ENCODE measurements at places on chromosomes 5 and 9.

DNA sequence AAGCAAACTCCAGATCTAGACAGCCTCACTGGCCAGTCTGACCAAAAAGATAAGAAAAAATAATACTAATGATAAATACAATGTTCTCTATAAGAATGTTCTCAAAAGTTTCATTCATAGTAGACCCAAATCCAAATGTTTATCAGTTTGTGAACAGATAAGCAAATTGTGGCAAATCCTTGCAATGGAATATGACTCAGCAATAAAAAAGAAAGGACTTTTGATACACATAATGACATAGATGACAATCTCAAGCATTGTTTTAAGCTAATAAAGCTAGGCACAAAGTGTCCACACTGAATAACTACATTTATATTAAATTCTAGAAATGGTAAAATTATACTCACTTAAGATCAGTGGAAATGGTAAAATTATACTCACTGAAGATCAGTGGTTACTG is 195.4 kb upstream of the TYRP1 start:
- DNase-seq = no peak

- DNase-seq = no peak
These were observed 51.3 kb downstream of the TGFBI start for GRCh38 chr5:136080113-136080482.

GRCh38 chr5:15803280-15803679 is 303.3 kb downstream of the FBXL7 start:
- no peak for DNase-seq

GRCh38 chr9:73173557-73174329 is 22.1 kb downstream of the ANXA1 start:
- DNase-seq = no peak

DNA sequence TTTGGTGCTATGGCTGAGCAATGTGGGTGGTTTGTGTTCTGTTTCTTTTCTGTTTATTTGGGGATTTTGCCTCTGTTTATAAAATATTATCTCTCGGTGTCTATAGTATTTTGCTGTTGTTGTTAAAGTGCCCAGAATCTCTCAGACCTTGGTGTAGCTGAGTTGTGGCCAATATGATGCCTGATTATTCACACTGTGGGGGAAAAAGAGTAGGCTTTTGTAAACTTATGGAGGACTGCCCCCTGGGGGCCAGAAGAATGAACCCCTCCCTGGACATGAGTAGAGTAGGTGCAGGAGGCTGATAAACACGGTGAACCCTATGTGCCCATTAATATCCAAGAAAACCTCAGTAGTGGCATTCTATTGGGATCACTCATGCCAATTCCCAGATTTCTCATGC is 49.0 kb upstream of the DPYSL3 start:
- peak; percentile 29 for DNase-seq

DNA sequence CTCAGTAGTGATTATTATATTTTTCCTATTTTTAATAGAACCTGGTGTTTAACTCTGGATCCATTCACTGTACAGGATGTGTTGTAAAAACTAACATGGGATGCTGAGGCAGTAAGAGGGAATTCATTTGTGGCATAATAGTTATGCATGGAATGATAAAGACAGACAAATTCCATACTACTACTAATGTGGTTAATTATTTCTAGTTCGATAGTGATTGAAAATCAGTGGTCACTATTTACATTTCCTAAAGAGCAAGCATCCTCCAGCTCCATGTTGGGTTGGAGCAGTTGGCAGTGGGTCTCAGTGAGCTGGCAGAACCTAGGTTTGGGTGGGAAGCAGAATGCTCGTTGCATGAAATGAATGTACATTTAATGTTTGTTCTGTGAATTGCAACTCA is 122.6 kb downstream of the SAXO1 start:
- no peak for DNase-seq

DNA sequence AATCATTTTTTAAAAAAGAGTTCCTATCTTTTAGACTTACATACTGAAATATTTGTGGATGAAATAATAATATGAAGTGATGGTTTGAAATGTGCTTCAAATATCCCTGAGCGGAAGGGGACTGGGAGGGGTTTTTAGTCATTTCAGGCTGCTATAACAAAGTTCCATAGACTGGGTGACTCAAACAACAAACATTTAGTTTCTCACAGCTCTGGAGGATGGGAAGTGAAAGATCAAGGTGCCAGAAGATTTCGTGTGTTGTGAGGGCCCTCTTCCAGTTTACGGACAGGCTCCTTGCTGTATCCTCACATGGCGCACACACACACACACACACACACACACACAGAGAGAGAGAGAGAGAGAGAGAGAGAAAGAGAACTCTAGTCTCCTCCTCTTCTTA is 27.1 kb upstream of the TEX10 start:
- DNase-seq = no peak

DNA sequence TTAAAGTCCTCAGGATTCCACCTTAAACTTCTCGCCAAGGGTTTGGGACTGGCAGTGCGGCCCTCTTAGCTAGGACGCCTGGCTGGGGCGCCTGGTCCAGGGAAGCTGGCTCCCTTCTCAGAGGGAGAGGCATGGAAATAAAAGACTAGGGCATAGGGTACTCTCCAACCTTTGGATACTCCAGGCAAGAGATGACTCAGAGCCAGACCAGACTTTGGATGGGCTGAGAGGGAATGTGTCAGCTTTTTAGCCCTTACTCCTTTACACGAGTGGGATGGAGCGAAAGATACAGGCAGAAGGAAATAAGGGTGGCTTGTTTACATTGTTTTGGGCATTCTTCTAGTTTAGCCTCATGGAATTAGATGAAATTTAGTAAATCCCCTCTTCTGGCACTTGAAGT is 48.2 kb downstream of the IL31RA start:
- no peak for DNase-seq

DNA sequence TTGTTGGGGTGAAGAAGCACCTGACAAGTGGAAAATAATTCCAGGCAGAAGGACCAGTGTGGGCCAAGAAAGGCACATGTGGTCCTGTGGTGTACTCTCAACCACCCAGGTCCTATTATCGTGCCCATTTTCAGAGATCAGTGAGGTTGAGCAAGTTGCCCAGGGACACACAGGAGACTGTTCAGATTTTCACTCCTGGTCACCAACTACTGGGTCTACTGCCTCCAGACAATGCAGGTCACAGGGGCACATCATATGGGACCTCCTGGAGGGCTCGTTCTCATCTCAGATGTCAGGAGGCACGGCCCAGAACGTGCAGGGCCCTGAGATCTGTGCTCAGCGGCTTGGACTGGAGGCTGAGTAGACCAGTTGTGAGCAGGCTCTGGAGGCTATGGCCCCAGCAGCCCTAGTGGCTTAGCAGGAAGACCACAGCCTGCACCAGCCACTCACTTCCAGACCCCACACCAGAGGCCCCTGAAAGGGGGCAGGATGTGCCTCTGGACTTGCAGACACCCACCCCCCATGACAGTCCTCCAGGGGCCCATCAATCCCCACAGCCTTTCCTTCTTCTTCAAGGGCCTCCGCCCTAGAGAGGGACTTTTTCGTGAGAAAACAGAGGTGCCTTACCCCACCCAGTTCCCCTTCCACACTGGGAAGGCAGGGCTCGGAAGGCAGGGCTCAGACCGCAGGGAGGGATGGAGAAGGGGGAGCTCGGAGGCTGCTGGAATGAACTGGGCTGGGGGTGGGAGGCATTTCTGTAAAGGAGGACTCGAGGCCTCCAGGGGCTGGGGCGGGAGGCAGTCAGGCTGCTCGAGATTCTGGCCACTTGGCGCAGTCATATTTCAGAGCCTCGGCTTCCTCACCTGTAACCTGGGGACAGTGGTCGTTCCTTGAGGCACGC is 82.7 kb upstream of the NEURL1B start:
- DNase-seq = no peak

GRCh38 chr5:179417696-179418095 is 72.4 kb upstream of the ADAMTS2 start:
- DNase-seq = no peak

GRCh38 chr9:68883224-68883623 is 130.7 kb downstream of the PRKACG start:
- no peak for DNase-seq

DNA sequence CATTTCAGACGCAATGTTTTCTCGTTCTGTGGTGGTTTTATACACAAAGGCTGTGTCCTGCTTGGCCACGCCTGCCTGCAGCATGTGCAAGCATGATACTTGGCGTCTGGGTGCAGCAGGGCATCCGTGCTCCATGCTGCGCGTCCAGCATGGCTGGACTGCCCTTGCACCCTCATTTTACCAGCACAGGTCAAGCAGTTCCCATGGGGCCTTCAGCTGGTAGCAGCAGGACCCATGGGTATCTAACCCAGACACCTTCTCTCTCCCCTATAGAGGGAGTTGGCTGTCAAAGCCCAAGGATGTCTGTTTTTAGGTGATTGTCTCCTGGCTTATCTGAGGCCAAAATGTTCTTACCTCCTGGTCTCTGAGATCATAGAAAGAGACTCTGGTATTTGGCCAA is 158.3 kb upstream of the PITX1 start:
- no peak for DNase-seq

- peak; percentile 5 for DNase-seq
These were observed 33.7 kb upstream of the CSF1R start for GRCh38 chr5:150120062-150120441.

- no peak for DNase-seq
These were observed 5.9 kb upstream of the C9orf40 start for GRCh38 chr9:74958587-74958986.

- DNase-seq = no peak
These were observed 12.0 kb downstream of the PRKACG start for GRCh38 chr9:69001921-69002320.

- no peak for DNase-seq
These were observed 38.6 kb upstream of the LRRTM2 start for GRCh38 chr5:138913773-138914172.

DNA sequence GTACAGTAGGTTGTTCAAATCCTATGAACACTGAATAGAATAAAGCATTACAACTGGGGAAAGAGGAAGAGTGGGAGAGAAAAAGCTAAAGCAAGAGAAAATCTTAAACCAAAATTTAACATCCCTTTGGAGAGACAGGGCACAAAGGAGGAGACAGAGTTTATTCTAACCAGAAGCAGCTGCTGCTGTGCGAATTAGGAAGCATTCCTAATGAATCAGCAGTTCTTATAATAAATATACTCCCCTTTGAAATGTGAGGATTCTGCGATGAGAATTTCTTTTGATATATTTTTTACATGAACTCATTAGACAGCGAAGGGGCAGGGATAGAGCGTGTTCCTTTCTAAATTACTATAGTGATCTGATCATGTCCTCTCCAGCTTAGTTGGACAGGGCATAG is 233.4 kb downstream of the DENND1A start:
- no peak for DNase-seq

DNA sequence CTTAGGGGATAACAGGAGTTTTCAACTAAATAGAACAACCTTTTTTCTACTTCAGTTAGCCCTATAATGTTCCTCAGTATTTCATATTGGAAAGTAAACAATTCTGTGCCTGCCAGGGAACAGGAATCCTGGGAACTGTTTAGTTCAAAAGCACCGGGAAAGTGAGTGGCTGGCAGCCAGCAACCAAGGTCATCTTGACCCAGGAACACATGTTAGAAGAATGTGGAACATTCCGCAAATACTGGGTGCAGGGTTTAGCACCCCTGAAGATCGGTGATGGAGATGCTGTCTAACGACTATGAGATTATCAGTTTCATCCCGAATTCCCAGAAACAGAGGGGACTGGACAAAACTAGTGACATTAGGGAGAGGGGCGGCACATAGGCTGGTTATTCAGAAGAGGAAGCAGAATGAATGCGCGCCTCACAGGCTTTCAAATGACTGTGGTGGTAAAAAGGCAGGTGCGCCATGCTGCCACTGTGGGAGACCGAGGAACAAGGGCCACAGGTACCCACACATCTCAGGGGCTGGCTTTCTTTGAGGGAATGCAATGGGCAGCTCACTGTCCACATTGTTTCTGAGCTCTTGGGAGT is 51.2 kb downstream of the IPPK start:
- no peak for DNase-seq

GRCh38 chr5:53373451-53374158 is 106.8 kb upstream of the FST start:
- DNase-seq = no peak

GRCh38 chr9:131275332-131276093 is 797 bp downstream of the FAM78A start:
- DNase-seq = peak; percentile 49

DNA sequence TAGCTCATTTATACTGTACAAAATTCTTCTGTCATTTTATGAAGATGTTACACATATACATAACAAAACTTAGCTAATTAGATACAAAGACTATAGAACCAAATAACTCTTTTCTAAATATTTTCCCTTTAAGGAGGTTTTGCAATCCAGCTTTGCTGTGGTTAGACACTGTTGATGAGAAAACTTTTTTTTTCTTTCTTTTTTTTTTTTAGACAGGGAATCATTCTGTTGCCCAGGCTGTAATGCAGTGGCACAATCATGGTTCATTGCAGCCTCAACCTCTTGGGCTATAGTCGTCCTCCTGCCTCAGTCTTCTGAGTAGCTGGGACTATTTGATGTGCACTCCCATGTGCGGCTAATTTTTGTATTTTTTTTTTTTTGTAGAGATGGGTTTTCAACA is 38.5 kb upstream of the CDKN2B start:
- no peak for DNase-seq

GRCh38 chr5:22908586-22908985 is 55.4 kb upstream of the CDH12 start:
- DNase-seq = no peak

GRCh38 chr9:134062461-134063087 is 5.3 kb downstream of the BRD3 start:
- no peak for DNase-seq

- peak; percentile 71 for DNase-seq
These were observed 130.0 kb downstream of the LHFPL2 start for GRCh38 chr5:78518365-78519197.

DNA sequence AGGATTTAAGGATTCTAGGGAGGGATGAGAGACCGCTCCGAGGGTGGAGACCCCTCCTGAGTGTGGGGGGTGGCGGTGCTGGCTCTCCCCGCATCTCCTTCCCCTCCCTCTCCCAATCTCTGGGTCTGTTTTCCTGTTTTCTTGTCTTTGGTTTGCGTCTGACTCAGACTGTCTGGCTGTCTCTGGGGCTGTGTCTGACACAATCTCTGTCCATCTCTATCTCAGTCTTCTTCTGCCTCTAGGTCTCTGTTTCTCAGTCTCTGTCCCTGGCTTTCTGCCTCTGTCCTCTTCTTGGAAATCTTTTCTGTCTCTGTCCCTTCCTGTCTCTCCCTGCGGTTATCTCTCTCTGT is 196 bp upstream of the GRM6 start:
- no peak for DNase-seq

DNA sequence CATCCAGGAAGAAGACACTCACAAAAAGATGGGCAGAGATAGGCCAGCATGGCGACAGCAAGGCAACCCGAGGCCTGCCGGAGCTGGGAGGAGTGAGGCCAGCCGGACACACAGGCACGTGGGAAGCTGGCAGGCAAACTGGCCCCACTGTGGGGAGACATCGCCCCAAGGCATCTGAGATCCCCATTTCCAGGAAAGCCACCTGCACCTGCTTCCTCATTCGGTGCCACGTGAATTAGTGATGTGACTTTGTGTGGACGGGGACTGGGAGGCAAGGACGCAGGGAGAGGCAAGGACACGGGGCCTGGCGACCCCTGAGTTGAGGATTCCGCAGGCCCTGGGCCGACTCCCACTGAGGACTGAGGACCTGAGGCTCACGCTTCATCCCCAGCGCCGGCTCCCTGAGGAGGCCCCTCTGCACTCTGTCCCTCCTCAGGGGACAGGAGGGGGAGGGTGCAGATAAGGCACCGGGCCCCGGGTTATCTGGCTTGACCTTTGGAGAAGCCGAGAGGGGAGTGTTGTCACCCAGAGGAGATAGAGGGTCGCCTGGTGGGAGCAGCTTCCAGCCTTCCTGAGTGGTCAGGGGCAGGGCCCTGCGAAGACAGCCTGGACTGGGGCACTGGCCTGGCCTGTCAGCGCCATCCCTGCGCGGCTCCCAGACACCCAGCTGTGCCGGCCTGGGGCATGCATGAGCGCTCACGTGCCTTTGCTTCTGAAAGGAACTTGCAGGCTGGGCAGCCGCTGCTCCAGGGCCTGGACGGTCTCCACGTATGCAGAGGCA is 39.7 kb downstream of the NDUFS6 start:
- DNase-seq = no peak

Measured in transverse colon (tissue), 4 donors.